AG04449 (cell line): ENCODE measurements at places on chromosomes 2 and 18.

DNA sequence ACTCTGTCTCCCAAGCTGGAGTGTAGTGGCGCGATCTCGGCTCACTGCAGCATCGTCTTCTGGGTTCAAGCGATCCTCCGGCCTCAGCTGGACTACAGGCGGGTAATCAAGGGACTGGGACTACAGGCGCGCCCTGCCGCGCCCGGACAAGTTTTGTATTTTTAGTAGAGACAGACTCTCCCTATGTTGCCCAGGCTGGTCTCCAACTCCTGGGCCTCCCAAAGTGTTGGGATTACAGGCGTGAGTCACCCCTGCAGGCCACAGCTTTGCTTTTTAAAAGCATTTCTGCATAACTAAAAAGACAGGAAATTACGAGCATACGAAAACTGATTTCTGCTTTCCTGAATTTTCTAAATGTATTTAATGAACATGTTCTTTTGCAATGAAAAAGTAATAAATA is 916 bp upstream of the OSBPL1A start:
- DNase-seq, result no peak

DNA sequence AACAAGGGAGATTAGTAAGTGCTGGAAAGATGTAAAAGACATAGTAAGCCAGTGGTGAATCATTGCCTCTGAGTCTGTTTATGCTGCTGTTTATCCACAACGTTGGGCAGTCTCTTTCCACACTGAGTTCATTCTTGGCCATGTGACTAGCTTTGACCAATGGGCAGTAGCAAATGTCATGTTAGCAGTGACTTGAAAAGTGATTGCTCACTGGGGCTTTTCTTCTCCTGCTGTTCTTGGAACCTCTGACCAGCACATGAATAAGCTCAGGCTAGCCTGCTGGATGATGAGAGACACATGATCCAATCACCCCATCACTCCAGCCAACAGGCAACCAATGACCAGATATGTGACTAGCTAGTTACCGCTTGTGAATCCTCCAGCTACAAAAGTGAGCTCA is 360.4 kb downstream of the SLC4A3 start:
- no peak for DNase-seq

DNA sequence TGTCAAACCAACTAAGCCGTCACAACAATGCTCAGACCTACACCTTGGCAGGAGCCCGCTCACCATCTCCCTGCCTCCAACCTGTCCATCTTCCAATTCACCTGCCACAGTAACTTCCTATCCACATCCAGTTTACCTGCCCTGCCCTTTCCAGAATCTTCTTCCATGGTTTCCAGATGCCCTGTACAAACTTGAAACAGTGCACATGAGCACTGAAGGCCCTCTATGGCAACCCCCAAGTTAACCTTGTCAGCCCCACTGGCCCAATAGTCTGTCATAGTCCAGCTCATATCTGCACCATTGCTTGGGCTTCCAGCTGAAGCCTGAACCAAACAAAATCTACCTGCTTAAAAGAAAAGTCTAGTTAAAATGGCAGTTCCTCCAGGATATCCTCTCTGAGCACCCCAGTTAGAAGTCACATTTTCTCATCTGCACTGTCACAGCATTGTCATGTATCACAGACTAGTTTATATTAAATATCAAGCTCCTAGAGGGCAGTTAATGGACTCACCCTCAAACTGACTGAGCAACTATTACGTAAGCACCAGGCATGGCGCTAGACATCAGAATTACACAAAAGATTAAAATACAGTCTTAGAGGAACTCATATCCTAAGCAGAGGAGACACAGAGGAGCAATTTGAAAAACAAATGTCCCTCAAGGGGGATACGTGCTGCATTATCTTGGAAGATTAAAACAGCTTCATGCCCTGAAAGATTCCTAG is 11.6 kb downstream of the NFE2L2 start:
- DNase-seq, result no peak

DNA sequence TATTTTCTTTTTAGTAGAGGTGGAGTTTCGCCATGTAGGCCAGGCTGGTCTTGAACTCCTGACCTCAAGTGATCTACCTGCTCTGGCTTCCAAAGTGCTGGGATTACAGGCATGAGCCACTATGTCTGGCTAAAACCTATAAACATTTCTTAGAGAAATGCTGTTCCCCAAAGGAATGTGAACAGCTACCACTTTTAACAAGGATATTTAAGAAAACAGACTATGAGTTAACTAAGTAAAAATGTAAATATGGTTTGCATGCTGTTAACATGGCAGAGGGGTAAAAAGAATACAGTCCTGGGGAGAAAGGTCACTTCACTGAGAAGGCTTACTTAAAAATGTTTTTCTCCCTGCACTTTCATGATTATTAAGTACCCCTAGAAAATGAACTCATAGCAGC is 57.1 kb downstream of the SLC16A14 start:
- DNase-seq, result peak; percentile 63

GRCh38 chr2:170361090-170361936 is 183.4 kb downstream of the MYO3B start:
- no peak for DNase-seq

DNA sequence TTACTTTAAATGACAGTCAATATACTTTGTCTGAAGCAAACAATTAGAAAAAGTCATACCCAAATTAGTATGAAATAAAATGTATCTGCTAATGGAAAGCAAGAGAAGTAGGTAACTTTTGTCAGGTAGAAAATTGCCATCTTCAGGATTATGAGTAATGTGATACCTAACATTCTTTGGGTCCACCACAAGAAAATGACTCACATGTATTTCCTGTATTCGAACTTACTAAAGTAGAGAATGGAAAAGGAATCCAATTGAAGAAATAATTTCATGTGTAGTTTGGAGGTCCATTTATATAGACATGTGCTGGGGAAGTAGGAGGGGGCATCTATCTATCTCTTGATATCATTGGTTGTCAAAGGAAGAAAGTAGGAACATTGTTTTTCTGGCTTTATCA is 636.2 kb upstream of the CHAC2 start:
- peak; percentile 3 for DNase-seq

DNA sequence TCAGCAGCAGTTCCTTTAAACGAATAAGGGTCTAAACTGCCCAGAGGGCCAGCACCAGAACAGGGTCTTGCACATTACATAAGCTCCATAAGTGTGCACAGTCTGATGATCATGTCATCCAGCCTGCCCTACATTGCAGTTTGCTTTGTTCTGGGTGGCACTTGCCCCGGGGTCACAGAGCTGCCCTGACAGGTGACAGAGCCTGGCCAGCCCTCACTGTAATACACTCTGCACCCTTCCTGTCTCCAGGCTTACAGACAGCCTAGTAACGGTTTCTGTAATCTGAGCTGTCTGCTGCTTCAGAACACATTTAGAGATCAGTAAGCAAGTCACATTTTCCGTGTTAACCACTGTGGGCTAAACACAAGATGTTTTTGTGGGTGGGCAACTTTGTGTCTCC is 213.3 kb downstream of the FAM210A start:
- no peak for DNase-seq

DNA sequence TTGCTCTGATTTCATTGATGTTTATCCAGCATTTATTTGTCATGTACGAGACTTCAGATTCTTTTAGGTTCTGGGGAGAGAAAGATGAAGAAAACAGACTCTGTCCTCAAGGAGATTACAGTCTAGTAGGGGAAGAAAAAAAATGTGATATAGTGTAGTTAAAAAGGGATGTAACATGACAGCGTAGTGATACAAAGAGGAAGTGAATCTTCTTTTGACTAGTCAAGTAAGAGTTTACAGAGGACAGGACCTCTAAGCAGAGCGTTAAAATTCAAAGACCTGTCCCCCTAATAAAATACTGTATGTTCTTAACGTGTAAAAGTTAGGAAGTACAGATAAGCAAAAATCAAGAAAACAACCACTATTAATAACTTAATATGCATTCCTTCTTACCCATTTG is 47.7 kb downstream of the NCOA1 start:
- no peak for DNase-seq

GRCh38 chr18:76982038-76982437 is 150.5 kb downstream of the MBP start:
- DNase-seq, result no peak
